ENCODE measurements at places on chromosomes 13 and 19.

DNA sequence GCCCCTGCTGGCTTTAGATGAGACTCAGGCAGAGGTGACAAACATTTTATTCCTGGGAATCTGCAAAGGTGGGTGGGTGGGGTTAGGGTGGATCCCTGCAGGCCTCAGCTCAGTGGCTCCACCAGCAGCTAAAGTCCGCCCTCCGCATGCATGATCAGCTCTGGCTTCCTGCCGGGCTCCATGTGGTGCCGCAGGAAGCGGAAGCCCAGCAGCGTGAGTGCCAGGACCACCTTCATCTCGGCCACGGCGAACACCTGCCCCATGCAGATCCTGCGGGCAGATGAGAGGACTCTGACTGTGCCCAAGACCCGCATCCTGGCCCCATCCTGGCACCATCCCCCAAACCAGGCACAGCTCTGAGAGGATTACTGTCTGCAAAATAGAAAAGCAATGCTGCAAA is 26.3 kb downstream of the CYP4F2 start:
- H3K27me3 ChIP-seq = peaks cover 4% of the 10 kb centered on the region
- DNase-seq = no peak
- H3K4me3 ChIP-seq = peak overlapping the region; percentile 68
- H3K27ac ChIP-seq = no peak overlapping the region
- H3K4me1 ChIP-seq = peaks cover 14% of the 10 kb centered on the region

- no peaks in the 10 kb centered on the region for H3K36me3 ChIP-seq
- no peak for DNase-seq
- peaks cover 9% of the 10 kb centered on the region for H3K27me3 ChIP-seq
Observed at GRCh38 chr19:41098762-41099161, 10.5 kb downstream of the CYP2A13 start.

DNA sequence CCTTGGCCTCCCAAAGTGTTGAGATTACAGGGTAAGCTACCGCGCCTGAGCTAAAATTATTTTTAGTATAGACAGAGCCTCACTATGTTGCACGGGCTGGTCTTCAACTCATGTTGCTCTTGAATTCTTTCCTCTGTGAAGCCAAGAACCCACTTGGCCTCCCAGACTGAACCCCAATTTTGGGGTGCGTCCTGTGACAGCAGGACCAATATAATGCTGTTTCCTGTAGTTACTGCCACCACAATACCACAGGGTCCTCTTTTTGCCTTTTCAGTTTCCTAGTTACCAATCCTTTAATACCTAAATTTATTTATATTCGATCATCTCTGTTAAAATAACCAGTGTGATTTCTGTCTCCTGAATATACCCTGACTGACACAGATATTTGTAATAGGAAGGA is 32.9 kb downstream of the TSKS start:
- DNase-seq = no peak
- no peak overlapping the region for H3K27ac ChIP-seq
- no peak overlapping the region for H3K4me3 ChIP-seq
- H3K27me3 ChIP-seq = peaks cover 2% of the 10 kb centered on the region

GRCh38 chr19:13165162-13165997 is 15.2 kb downstream of the IER2 start:
- peaks cover 78% of the 10 kb centered on the region for H3K4me1 ChIP-seq
- peaks cover 2% of the 10 kb centered on the region for H3K27me3 ChIP-seq
- no peak for DNase-seq
- peak overlapping the region; percentile 85 for H3K4me3 ChIP-seq
- peak overlapping the region; percentile 99 for H3K27ac ChIP-seq

- no peaks in the 10 kb centered on the region for H3K4me1 ChIP-seq
- peaks cover 9% of the 10 kb centered on the region for H3K27me3 ChIP-seq
- H3K36me3 ChIP-seq = no peaks in the 10 kb centered on the region
- DNase-seq = no peak
Observed at GRCh38 chr19:33609353-33609752, 12.4 kb upstream of the CHST8 start.

DNA sequence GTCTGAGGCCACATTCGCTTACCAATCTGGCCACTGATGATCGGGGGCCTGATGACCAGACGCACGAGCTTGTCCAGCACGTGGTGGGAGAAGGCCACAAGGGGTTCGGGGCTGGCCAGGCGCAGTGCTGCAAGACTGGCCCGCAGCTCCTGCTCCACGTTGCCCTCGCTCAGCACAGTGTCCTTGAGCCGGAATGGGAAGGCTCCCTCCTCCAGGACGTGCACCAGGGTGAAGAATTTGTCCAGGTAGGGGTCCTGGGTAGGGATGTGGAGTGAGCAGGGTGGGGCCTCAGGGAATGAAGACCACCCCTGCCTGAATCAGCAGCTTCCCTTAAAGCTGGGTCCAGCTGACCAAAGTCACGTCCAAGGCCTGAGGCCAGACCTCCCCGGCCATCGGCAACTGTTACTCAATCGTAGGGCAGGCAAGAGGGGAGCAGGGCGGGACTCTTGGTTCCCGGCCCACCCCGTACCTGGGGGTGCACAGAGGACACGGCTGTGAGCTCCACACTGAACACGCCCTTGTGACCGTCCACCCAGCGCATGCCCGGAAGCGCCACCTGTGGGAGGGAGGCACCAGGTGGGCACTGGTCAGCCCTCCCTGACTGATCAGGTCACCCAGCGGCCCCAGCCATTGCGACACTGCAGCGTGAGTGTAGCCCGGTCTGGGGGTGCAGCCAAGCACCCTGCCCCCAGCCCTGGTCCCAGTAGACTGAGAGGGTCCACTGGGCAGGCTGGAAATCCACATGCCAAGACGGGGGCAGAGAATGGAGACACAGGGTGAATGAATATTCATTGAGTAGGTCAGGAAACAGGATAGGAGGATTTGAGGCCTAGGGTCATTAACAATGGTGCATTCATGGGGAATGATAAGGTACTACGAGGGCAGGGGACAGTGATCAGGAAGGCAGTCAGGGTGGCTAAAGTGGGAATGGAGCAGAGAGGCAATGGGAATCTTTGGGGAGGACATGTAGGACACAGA is 2.8 kb upstream of the ANGPTL8 start:
- no peaks in the 10 kb centered on the region for H3K36me3 ChIP-seq
- H3K27me3 ChIP-seq = peaks cover 1% of the 10 kb centered on the region
- DNase-seq = no peak
- no peak overlapping the region for H3K4me3 ChIP-seq
- no peaks in the 10 kb centered on the region for H3K4me1 ChIP-seq
- no peak overlapping the region for H3K27ac ChIP-seq

DNA sequence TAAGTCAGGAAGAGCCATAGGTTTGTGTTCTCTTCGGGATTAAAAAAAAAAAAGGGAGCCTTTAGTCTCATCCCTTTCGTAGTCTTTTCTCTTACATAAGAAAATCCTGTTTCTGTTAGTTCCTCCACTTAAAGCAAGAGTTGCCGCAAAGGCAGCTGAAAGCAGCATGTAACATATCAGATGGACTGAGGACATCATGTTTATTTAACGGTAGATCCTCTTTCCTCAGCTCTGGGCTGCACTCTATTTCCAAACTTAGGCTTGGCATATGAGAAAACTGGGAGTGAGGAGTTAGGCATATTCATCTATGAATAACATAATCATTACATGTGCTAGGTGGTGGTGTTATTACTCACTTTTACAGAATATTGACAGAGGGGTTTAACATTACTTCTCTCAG is 391.2 kb downstream of the KLF12 start:
- H3K27me3 ChIP-seq = peaks cover 3% of the 10 kb centered on the region
- no peak for DNase-seq
- H3K27ac ChIP-seq = no peak overlapping the region
- peaks cover 21% of the 10 kb centered on the region for H3K4me1 ChIP-seq
- no peak overlapping the region for H3K4me3 ChIP-seq
- H3K36me3 ChIP-seq = peaks cover 3% of the 10 kb centered on the region

GRCh38 chr19:42846597-42846996 is 32.9 kb downstream of the PSG1 start:
- H3K27me3 ChIP-seq = no peaks in the 10 kb centered on the region
- no peak for DNase-seq
- no peaks in the 10 kb centered on the region for H3K4me1 ChIP-seq
- H3K27ac ChIP-seq = no peak overlapping the region
- H3K4me3 ChIP-seq = no peak overlapping the region

- H3K27ac ChIP-seq = peak overlapping the region; percentile 77
- H3K36me3 ChIP-seq = peaks cover 11% of the 10 kb centered on the region
- H3K4me3 ChIP-seq = peak overlapping the region; percentile 5
- H3K4me1 ChIP-seq = peaks cover 89% of the 10 kb centered on the region
Observed at GRCh38 chr13:45336025-45336800, 4.8 kb downstream of the TPT1 start.

DNA sequence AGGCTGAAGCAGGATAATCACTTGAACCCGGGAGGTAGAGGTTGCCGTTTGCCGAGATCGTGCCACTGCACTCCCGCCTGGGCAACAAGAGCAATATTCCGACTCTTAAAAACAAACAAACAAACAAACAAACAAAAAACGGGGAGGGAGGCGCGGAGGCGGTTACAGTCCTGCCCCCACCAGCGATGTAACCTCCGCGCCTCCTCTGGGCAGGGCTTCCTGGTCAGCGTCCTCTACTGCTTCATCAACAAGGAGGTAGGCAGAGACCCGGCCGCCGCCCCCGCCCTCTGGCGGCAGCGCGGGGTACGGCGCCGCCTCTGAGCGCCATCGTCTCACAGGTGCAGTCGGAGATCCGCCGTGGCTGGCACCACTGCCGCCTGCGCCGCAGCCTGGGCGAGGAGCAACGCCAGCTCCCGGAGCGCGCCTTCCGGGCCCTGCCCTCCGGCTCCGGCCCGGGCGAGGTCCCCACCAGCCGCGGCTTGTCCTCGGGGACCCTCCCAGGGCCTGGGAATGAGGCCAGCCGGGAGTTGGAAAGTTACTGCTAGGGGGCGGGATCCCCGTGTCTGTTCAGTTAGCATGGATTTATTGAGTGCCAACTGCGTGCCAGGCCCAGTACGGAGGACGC is 10.2 kb downstream of the SNRPD2 start:
- peak overlapping the region; percentile 90 for H3K27ac ChIP-seq
- H3K36me3 ChIP-seq = peaks cover 8% of the 10 kb centered on the region
- H3K27me3 ChIP-seq = peaks cover 2% of the 10 kb centered on the region

DNA sequence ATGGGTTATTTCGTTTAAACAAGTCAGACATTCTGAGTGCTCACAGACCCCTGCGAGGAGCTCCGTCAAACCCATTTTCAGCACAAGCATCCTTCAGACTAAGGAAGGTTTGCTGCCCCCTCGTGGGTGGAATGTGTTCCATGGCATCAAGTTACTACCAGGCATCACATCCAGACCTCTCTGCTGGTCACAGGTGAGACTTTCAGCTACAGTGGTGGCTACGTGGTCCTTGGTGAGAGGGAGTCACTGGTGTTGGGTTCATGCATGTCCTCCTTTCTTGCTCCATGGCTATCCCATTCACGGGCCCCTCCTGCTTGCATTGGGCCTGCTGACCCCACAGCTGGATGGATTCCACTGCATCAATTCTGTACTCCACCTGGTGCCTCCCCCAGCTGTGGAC is 9.1 kb upstream of the LILRB5 start:
- peaks cover 7% of the 10 kb centered on the region for H3K27me3 ChIP-seq
- no peak overlapping the region for H3K4me3 ChIP-seq
- no peaks in the 10 kb centered on the region for H3K36me3 ChIP-seq
- no peaks in the 10 kb centered on the region for H3K4me1 ChIP-seq

DNA sequence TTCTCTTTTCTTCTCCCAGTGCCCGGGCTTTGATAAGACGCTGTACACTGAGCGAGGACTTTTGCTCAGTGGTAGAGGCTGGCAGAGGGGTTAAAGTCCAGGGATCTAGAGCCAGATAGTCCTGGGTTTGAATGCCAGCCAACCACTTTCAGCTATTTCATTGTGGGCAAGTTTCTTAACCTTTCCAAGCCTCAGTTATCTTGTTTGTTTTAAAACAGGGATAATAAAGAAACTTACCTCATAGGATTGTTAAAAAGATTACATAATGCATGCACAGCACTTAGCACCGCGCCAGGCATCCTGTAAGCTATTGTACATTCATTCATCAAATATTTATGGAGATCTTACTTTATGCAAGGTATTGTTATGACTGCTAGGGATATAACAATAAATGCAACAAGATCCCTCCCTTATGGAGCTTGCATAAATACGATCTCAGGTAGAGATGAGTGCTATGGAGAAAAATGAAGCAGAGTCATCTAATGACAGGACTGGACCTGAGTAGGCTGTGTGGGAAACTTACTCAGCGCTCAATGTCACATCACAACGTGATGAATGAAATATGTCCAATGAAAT is 70.8 kb downstream of the LNX2 start:
- peaks cover 28% of the 10 kb centered on the region for H3K36me3 ChIP-seq
- H3K27ac ChIP-seq = no peak overlapping the region
- H3K4me1 ChIP-seq = no peaks in the 10 kb centered on the region
- no peaks in the 10 kb centered on the region for H3K27me3 ChIP-seq
- H3K4me3 ChIP-seq = no peak overlapping the region
- no peak for DNase-seq

- DNase-seq = no peak
- H3K27ac ChIP-seq = no peak overlapping the region
- H3K27me3 ChIP-seq = no peaks in the 10 kb centered on the region
- H3K36me3 ChIP-seq = peaks cover 7% of the 10 kb centered on the region
- H3K4me3 ChIP-seq = no peak overlapping the region
Observed at GRCh38 chr13:42458193-42458592, 115.8 kb upstream of the TNFSF11 start.

- H3K27ac ChIP-seq = no peak overlapping the region
- H3K4me3 ChIP-seq = no peak overlapping the region
- no peak for DNase-seq
- no peaks in the 10 kb centered on the region for H3K4me1 ChIP-seq
- H3K36me3 ChIP-seq = no peaks in the 10 kb centered on the region
Observed at GRCh38 chr19:40174092-40174491, 17.1 kb upstream of the MAP3K10 start.

DNA sequence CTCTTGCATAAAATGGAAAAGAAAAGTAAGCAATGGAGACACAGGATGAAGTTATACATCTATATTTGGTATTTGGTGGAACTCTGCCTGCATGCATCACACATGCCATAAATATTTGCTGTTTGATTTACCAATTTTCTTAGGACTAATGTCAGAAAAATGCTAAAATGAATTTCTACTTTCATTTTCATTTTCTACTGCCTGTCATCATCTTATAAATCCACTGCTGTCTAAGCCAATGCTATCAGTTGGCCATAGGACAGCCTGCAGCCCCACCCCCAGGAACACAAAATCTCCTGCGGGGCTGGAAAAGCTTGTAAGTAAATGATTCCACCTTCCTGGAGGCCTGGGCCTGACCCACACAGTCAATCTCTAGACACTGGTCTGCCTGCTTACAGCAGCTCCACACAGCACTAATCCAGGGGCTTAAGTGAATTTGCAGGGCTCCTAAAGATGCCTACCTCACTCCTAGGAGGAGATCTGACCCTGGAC is 122.0 kb downstream of the ENOX1 start:
- H3K4me3 ChIP-seq = peak overlapping the region; percentile 46
- DNase-seq = no peak
- H3K36me3 ChIP-seq = no peaks in the 10 kb centered on the region

GRCh38 chr19:41755328-41755913 is at the start of gene CEACAM6:
Gene CEACAM6 (plus strand): TSS chr19:41755530. CDS start chr19:41755639, 109 bp downstream.
- no peak within 1 kb of the TSS for H3K4me3 ChIP-seq
- H3K27ac ChIP-seq = no peak within 1 kb of the TSS
- peaks cover 2% of the 10 kb centered on the region for H3K27me3 ChIP-seq
- peaks cover 5% of the 10 kb centered on the region for H3K4me1 ChIP-seq
- no peaks in the 10 kb centered on the region for H3K36me3 ChIP-seq
